ENCODE measurements at places on chromosomes 3 and 15.

GRCh38 chr3:177552051-177552450, 354.8 kb upstream of the TBL1XR1 start:
- no peak for DNase-seq

DNA sequence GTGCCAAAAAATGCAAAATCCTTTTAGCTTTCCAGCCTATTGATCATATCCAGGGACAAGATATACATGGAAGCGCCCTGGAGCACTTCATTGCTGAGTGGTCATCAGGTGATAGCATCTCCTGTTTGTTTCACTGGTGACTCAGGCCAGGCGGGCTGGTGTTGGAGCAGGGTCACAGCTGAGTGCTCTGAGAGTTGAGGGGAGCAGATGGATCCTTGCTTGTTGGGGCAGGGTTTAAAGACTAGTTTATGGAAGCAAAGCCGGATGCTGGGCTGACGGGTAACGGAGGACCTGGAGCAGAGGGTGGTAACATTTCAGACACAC, 405.0 kb upstream of the TPM1 start:
- DNase-seq: no peak

- no peak for DNase-seq
Measured at GRCh38 chr3:105355408-105356061, 11.2 kb upstream of the ALCAM start.

DNA sequence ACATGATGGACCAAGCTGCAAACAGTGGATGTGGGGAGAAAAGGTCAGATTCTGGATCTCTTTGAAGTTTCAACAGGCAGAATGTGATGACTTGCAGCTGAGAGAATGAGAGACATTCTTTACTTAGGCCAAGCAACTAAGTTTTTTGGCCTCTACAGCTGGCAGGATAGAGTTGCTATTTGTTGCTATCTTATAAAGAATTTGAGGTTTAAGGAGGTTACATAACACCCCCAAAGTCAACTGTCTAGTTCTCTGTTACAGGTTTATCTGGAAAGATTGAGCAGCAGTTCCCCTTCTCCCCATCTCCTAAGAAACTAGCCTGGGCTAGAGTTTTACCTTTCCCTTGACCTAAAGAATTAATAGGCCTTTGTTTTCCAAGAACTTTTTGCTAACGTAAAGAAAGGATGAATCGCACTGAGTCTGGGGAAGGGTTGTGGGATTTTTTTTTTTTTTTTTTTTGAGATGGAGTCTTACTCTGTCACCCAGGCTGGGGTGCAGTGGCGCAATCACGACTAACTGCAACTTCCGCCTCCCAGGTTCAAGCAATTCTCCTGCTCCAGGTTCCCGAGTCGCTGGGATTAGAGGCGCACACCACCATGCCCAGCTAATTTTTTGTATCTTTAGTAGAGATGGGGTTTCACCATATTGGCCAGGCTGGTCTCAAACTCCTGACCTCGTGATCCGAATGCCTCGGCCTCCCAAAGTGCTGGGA, 26.6 kb upstream of the SLMAP start:
- DNase-seq: no peak

DNA sequence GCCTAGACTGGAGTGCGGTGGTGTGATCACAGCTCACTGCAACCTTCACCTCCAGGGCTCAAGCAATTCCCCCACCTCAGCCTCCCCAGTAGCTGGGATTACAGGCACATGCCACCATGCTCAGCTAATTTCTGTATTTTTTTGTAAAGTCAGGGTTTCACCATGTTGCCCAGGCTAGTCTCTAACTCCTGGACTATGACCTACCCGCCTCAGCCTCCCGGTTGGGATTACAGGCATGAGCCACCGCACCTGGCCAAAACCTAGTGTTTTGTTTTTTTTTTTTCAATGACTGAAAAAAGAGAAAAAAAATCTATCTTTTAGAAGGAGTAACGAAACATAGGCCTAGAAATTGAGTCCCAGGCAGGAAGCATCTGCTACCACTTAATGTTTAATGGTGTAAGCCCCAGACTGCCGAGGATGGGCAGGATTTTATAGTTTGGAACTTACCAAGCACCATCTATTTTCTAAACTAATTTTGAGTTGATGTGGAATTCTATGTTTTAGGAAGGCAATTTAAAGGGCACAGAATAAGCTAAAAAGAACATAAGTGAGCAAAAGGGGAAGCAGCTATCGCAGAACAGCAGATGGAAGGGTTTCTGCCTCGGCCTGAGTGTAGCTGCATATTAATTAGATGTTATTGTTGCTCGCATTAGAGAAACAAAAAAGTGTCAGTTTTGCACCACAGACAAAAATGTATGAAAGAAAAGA, 24.2 kb upstream of the CA12 start:
- no peak for DNase-seq

GRCh38 chr15:93049233-93049632, 39.8 kb downstream of the RGMA start:
- DNase-seq: no peak
